ENCODE measurements at places on chromosomes 7 and 10. TPM values are rescaled to one million over a fixed set of nuclear protein-coding genes. Genes with fewer than 3 reads are reported as not detected.

- DNase-seq = no peak
Observed at GRCh38 chr10:103784723-103785418, 70.5 kb downstream of the SH3PXD2A start.

- no peak for DNase-seq
Observed at GRCh38 chr10:87760195-87760905, 57.7 kb downstream of the ATAD1 start.

- DNase-seq = peak; percentile 1
Observed at GRCh38 chr7:24572016-24572392, 1.2 kb upstream of the PALS2 start.

- no peak for DNase-seq
Observed at GRCh38 chr7:11742496-11742895, 89.5 kb downstream of the THSD7A start.

GRCh38 chr7:22853674-22854157, 31.1 kb upstream of the TOMM7 start:
- peak; percentile 19 for DNase-seq

DNA sequence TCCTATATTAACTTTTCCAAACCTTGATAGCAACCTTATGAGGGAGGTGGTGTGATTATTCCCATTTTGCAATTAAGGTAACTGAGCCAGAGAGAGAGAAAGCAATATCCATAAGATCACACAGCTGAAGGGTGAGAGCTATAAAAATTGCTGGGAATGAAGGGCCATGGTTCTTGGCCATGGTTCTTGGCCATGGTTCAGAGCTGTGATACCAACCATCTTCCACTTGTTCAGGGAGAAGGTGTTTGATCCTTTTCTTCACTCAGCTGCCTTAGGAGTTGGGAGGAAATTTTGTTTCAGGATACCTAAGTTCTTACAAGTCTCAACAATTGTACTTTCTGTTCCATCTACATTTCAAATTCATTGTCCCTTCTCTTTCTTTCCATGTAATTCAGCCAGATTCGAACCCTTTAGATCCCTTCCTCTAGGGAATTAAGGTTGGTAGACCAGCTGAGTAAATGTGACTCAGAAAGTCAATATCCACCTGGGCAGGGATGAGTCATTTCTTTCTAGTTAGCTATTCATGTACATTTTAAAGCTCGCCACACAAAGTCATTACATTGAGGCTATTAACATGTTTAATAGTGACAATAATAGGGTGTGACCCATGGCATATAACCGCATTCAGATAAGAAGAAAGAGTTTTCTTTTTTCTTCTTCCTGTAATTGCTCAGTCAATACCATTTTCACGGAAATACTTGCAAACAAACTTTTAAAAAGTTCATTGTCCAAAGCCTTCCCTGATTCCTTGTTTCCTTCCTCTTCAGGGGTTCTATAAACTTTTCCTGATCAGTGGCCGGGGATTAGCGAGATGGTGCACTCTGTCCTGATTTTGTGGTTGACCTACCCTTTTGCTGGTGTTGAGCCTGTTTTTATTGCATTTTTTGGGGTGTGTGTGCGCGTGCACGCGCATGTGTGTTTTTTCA, 143.4 kb downstream of the TCF7L2 start:
- peak; percentile 39 for DNase-seq

- no peak for DNase-seq
Observed at GRCh38 chr7:141359262-141359661, 191.9 kb upstream of the AGK start.

- DNase-seq = peak; percentile 99
Observed at GRCh38 chr7:94374721-94375566, 19.8 kb upstream of the COL1A2 start.

GRCh38 chr7:121329191-121330052, 622 bp downstream of the WNT16 start:
- DNase-seq = no peak

The ADRA2A gene
- total RNA-seq = 0.82 TPM

The SCIN gene
- total RNA-seq = 0.25 TPM

The HOXA6 gene
- total RNA-seq = not detected

Data from fibroblast of the aortic adventitia (primary cell).